ENCODE measurements at places on chromosomes 4 and X.
A peak's percentile ranks its signal among the peaks of the same experiment; 100 is the strongest.

DNA sequence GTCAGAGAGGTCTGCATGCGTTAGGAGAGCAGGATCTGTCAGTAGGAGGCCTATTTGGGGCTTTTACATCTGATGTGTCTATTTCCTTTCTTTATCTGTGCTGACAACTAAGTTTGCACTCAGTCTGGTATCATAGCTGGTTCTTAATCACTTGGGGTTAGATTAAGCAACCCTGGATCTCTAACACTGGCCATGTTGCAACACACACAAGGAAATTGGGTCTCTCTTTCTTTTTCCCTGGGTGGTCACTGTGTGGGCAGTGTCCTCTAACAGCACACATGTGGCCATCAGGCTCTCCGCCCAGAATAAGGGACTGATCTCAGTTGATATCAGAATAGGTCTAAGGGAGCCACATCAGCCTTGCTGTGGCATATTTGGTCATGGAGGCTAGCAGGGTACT, 38.9 kb downstream of the IGFBP7 start:
- no peak for DNase-seq

DNA sequence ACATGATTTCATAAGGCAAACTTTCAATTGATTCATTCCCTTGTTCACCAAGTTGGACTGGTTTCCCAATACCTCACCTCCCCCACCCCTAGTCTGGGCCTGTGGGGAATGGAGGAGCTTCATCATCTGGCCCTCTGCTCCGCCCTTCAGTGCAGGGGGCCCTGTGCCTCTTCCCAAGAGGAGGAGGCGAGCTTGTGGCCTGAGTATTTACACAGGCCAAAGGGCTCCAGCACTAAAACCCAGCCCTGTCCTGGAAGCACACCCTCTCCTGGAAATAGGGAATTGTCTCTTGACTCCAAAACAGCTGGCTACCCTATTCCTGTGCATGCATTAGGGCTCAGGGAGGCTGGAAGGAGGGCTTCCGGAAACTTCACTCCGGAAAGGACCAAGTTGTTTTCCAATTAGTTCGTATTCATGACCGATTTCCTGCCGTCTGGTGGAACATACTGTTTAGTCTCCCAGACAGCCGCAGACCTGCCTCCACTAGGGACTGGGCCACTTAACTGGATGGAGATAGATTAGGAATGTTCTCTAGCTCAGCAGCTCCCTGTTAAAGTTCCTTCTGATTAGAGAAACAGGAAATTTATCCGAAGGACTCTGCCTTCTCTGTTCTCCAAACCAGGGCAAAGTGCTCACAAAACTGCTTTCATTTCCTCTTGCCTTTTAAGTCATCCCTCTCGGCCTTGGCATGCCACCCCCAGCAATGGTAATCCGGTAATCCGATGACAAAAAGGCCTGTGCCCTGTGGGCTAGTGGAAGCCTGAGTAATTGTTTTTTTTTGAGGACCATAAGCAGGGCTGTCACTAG, 5.8 kb downstream of the SRPX2 start:
- DNase-seq: peak; percentile 92

- no peak for DNase-seq
Measured at GRCh38 chr4:94536049-94536448, 84.3 kb downstream of the PDLIM5 start.

DNA sequence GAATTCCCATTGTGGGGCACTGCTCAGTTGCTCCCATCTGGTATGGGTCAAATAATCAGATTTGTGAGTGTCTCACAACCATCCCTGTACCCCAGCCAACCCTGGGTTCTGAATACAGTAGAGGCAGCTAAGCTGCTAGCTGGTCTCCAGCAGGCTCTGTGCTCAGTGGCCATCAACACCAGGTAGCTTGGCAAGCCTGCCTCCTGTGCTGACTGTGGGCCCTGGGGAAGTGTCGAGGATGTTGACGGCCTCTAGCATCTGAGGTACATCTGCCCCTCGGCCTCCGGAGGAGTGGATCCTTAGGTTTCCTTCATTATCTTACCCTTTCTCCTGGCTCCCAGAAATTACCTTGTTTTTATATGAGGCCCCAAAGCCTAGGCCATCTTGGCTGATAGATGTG, 13.3 kb downstream of the RNF4 start:
- no peak for DNase-seq

- DNase-seq: no peak
Measured at GRCh38 chr4:1756893-1757779, 35.8 kb downstream of the TACC3 start.

GRCh38 chr4:1767770-1768366, 25.2 kb upstream of the FGFR3 start:
- peak; percentile 84 for DNase-seq

All from Caco-2 (cell line).